ENCODE measurements at places on chromosomes 12 and 14. TPM values are rescaled to one million over a fixed set of nuclear protein-coding genes. Genes with fewer than 3 reads are reported as not detected.

- DNase-seq, result no peak
These were observed 105.6 kb downstream of the DAAM1 start for GRCh38 chr14:59293935-59294661.

DNA sequence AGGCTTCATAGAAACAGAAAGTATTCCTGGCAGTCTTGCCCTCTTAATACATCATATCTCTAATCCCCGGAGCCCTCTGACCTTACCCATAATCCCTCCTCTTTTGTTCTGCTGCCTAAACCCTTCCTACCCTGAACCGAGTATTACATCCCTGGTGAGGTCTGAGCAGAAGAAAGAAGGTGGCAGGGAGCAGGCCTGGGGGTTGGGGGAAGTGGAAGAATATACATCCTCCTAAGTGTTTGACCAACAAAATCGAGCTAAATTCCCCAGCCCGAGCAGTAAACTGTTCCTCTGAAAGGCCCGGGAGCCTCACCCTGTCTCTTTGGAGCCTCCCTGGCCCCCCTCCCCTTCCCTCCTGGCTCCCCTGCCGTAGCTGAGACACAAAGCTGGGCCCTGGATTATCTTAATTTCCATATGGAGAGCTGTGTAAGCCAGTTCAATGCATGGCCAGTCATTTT, 192.6 kb upstream of the LHX5 start:
- DNase-seq, result no peak

DNA sequence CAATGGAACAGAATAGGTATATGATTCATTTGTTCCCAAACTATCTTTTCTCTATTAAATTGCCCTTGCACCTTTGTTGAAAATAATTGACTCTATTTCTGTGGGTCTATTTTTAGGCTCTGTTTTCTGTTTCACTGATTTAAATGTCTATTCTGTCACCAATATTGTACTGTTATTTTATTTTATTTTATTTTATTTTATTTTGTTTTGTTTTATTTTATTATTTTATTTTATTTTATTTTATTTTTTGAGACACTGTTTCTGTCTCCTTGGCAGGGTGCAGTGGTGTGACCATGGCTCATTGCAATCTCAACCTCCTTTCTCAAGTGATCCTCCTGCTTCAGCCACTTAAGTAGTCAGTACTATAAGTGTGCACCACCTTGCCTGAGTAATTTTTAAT, 34.9 kb downstream of the OR4N2 start:
- no peak for DNase-seq

DNA sequence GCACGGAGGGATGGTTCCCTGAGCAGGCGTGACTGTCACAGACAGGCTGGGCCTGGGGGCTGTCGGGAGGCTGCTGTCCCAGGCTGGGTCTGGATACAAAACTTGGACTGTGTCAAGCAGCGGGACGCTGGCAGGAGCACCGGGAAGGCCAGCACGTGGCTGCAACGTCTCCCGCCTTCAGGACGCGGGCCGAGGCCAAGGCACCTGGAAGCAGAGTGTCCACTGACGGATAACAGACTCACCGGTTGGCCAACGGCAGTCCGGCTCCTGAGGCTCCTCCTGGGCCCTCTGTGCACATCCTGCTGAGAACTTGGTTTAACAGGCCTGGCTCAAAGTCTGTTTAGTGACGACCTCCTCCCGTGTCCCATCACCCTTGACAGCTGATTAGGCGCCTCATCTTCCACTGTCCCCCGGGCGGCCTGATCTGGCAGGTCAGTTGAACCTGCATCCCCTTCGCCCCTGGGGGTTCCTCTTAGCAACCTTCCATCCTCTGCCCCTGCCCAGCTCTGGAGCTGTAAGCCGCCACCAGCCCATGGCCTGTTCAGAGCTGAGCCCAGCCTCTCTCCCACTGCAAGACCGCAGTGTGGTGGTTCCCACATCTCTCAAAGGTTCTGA, 2.5 kb downstream of the XRCC3 start:
- no peak for DNase-seq

DNA sequence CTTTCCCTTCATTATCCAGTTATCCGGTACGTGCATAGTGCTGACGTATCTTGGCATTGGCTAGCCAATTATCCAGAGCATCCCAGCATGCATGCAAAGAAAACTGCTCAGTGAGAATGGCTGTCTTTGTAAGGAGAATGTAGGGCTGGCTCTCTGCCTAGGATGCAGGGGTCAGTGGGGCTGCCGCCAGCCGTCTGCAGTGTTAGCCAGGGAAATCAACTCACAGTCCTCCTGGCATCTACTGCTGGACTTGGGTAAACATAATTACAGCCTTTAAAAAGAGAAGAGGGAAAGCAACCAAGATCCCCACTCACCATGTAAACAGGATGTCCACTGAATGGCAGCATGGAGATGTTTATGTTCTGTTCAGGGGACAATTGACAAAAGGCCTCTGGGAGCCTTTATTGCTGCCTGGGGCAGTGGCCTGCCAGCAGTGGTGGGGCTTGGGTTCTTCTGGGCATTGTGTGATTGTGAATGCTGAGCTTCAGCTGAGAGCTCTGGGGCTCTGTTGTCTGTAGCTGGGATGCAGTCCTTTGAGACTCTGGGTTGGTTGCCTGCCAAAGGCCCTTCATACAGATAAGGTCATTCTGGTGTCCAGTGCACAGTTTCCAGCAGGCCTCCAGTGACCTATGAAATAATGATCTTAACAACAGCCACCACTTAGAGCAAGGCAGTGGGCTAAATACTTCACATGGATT, 121.8 kb downstream of the TBC1D30 start:
- no peak for DNase-seq

- no peak for DNase-seq
These were observed 155.6 kb downstream of the DYRK2 start for GRCh38 chr12:67804168-67804567.

- no peak for DNase-seq
These were observed 198.3 kb upstream of the PDZRN4 start for GRCh38 chr12:40989785-40990184.

DNA sequence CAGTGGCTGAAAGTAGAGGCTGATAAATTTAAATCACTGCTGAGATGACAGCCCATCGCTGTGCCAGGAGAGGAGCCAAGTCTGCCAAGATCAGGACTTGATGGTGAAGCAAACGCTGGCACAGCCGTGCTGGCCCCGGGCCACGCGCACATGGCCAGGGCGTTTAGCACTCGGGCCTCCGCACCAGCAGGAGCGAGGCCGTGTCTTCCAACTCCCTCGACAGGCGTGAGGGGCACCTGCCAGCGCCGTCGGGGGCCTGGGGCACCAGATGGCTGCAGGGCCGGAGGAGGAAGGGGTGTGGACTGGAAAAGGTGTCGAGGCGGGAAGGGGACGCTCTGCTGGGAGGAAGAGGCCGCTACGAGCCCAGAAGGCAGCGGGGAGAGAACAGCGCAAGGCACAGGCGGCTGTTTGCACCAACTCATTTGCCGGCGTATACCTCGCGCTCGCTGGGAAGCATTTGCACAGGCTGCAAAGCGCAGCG, 29.5 kb downstream of the RIMBP2 start:
- DNase-seq, result no peak

DNA sequence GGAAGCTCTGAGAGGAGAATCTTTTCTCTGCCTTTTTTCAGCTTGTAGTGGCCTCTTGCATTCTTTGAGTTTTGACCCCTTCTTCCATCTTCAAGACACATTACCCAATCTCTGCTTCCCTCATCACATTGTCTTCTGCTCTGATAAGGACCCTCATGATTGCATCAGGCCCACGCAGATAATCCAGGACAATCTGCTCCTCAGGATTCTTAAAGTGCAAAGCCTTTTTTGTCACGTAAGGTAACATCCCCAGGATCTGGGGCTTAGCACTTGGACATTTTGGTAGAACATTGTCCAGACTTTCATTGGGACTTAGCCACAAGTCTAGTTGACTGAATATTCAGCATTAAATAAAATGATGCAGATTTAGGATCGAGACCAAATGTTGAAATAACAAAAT, 521.2 kb downstream of the RMST start:
- DNase-seq, result no peak

DNA sequence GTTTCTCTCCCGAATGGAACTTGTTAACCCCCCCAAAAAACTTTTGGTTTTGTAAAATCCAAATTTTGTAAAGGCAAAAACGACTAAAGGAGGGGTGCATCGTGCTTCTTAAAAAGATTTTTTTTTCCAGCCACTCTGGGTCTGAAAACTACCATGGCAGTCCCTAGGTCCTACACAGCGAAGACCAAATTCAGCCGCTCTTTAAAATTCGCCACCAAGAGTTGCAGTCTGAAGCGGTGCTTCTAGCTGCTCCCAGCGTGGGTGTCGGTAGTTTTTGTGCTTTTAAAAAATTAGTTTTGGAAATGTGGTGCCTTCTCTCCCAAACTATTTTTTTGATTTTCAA, 873 bp upstream of the GSC start:
- DNase-seq, result no peak

GRCh38 chr12:46005151-46005797, 14.9 kb upstream of the SCAF11 start:
- DNase-seq, result no peak

GRCh38 chr12:51471111-51471864, 46.7 kb downstream of the SLC4A8 start:
- no peak for DNase-seq

DNA sequence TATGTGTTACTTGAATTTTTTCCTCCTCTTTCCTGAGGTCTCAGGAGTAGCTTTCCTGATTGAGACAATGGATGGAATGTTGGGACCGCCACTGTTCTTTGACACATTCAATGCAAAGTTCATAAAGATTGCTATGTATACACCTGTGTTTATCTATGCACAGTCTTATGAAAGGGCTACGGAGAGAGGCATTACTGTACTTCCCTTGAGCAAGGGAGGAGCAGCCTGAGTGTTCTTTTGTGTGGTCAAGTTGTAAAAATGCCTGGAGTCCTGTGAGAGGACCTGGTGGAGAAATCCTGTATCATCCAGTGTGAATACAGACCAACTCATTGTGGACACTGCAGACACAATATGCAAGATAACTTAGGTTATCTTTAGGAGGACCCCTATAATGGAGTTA, 1.2 kb downstream of the SRGAP1 start:
- peak; percentile 79 for DNase-seq

Gene MANSC1
- 28.9 TPM for total RNA-seq

Gene KCNC2
- not detected for total RNA-seq

Gene PZP
- not detected for total RNA-seq

Gene LHX5
- 0.30 TPM for total RNA-seq

Gene CHMP4A
- total RNA-seq, result 57.7 TPM

Gene CD163
- 1.4 TPM for total RNA-seq

Gene ASCL1
- not detected for total RNA-seq

Gene POP5
- total RNA-seq, result 49.5 TPM

Gene AKAP5
- 15.0 TPM for total RNA-seq

Gene DIO2
- 3.4 TPM for total RNA-seq

Gene EML5
- total RNA-seq, result 0.11 TPM
